ENCODE measurements at places on chromosomes 6 and 20.

GRCh38 chr20:38804682-38805501 is 605 bp upstream of the PPP1R16B start:
- no peak for DNase-seq

- DNase-seq = no peak
Measured at GRCh38 chr6:75830959-75831885, 82.2 kb downstream of the MYO6 start.

DNA sequence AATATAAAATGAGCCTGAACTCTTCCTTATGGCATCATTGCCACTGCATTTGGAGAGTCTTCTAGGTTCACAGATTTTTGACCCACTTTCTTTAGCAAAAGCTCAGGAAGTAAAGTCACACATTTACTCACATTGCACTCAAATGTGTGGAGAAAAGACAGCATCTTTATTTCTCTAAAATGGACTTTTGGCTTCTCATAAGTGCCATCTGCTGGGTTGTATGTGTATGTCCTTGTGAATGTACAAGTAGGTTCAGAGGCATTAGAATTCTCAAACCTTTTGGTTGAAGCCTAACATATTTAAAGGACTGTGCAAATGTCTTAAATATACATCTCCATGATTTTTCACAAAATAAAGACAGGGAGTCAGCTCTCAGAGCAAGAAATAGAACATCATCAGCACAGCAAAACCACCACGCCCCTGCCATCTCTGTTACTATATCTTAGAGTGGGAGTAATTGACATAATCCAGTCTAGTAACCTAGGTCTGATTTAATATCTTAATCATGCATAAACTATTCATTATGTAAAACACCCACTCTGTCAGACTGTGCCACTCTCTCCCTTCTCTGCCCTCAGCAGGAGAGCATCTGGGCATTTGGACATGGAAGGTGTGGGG is 42.2 kb upstream of the SPTLC3 start:
- DNase-seq = no peak

DNA sequence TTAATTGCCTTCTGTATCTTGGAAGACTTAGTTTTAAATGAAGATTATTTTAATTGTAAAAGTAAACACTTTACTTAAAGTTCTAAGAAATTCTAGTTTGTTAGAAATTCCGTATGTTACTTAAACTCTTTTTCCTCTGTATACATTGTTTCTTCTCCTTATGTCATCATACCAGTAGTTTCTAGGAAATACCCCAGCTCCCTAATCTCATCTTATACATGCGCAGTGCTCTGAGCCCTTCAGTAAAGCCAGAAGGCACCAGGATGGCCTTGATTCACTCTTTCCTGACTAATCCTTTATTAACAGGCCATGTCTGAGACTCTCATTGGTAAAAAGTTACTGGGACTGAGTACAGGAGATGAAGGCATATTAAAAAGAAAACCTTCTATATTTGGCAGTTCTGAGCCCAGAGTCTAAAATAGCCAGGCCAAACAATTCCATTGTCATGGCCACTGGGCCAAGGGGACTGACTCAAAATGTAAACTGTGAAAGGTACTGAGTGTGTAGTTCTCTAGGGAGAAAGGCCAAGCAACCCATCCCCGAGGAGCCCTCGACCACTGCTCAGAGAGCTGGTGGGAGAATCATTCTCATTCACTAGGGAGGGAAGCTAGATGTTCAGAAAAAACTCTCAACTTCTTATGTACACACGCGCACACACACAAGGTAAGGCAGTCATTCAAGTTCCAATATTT is 25.0 kb downstream of the SLC22A1 start:
- DNase-seq = no peak

DNA sequence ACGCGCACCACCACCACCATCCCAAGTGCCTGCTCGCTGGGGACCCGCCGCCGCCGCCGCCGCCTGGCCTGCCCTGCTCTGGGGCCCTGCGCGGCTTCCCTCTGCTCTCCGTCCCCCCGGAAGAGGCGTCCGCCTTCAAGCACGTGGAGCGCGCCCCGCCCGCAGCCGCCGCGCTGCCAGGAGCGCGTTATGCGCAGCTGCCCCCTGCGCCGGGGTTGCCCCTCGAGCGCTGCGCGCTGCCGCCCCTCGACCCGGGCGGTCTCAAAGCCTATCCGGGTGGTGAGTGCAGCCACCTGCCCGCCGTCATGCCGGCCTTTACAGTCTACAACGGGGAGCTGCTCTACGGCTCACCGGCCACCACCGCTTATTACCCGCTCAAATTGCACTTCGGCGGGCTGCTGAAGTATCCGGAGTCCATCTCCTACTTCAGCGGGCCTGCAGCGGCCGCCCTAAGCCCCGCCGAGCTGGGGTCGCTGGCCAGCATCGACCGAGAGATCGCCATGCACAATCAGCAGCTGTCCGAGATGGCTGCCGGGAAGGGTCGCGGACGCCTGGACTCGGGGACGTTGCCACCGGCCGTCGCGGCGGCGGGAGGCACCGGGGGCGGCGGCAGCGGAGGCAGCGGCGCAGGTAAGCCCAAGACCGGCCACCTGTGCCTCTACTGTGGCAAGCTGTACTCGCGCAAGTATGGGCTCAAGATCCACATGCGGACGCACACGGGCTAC is 7.2 kb downstream of the PRDM13 start:
- DNase-seq = peak; percentile 52

- DNase-seq = no peak
Measured at GRCh38 chr20:39111359-39112177, 149.4 kb downstream of the DHX35 start.

Data from nephron progenitor cell (in vitro differentiated cells).